ENCODE measurements at places on chromosomes 1 and 21.

GRCh38 chr1:158998781-158999161, 10.9 kb upstream of the IFI16 start:
- no peak for DNase-seq

GRCh38 chr1:93440272-93440671, 7.6 kb upstream of the FNBP1L start:
- no peak for DNase-seq

GRCh38 chr1:31767225-31767624, 3.1 kb upstream of the ADGRB2 start:
- DNase-seq, result no peak

GRCh38 chr1:76038287-76039004, 36.1 kb upstream of the ST6GALNAC3 start:
- DNase-seq, result no peak
